ENCODE measurements at places on chromosomes 2 and 18. TPM values are rescaled to one million over a fixed set of nuclear protein-coding genes. Genes with fewer than 3 reads are reported as not detected.

CCBE1 gene
- total RNA-seq = 60.9 TPM

POTEJ gene
- not detected for total RNA-seq

HOXD9 gene
- total RNA-seq = not detected

DNA sequence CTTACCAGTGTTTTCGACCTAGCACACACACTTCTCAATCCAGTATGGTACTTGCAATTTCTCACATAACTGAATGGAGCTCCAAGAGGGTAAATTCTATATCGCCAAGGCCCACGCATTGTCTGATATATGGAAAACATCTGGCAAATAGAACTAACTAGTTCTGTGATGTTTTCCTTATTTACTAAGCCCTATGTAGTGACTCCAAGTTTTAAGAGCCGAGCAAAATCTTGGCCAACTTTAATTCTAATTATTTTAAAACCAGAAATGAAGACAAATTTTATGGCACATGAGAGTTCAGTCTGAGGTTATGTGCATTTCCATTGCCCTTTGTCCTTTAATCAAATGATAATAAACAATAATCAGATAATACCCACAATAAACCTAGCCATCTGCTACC is 1119.7 kb upstream of the CNTNAP5 start:
- no peaks in the 10 kb centered on the region for H3K27me3 ChIP-seq
- H3K4me3 ChIP-seq = no peak overlapping the region
- DNase-seq = no peak
- H3K27ac ChIP-seq = no peak overlapping the region

DNA sequence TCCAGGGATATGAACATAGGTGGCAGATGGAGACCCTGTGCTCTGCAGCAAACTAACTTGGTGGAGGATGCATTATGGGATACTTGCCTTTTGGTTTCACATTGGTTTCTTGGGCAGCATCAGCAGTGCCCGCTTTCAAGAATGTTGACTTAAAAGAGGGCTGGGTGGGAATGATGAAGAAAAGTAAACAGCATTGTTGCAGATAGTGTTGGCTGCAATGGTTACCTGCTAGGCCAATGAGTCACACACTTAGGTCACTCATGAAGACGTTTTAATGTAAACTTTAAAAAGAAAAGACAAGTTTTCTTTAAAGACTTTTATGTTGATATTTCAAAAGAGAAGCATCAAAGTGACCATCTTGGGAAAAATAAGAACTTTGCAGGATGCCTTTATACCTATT is 26.1 kb upstream of the FAM237A start:
- no peaks in the 10 kb centered on the region for H3K27me3 ChIP-seq
- H3K27ac ChIP-seq = no peak overlapping the region
- no peaks in the 10 kb centered on the region for H3K4me1 ChIP-seq
- H3K36me3 ChIP-seq = no peaks in the 10 kb centered on the region
- no peak overlapping the region for H3K4me3 ChIP-seq

GRCh38 chr2:45904267-45904945 is 252.9 kb downstream of the PRKCE start:
- no peak overlapping the region for H3K27ac ChIP-seq
- DNase-seq = peak; percentile 36
- H3K4me1 ChIP-seq = no peaks in the 10 kb centered on the region
- H3K36me3 ChIP-seq = no peaks in the 10 kb centered on the region
- peak overlapping the region; percentile 4 for H3K4me3 ChIP-seq
